ENCODE measurements at places on chromosomes 3 and 15. TPM values are rescaled to one million over a fixed set of nuclear protein-coding genes. Genes with fewer than 3 reads are reported as not detected.

NR2E3 gene
- total RNA-seq: 0.56 TPM

NUP210 gene
- 8.4 TPM for total RNA-seq

LYSMD4 gene
- total RNA-seq: 5.7 TPM

FOXB1 gene
- total RNA-seq: not detected

DNA sequence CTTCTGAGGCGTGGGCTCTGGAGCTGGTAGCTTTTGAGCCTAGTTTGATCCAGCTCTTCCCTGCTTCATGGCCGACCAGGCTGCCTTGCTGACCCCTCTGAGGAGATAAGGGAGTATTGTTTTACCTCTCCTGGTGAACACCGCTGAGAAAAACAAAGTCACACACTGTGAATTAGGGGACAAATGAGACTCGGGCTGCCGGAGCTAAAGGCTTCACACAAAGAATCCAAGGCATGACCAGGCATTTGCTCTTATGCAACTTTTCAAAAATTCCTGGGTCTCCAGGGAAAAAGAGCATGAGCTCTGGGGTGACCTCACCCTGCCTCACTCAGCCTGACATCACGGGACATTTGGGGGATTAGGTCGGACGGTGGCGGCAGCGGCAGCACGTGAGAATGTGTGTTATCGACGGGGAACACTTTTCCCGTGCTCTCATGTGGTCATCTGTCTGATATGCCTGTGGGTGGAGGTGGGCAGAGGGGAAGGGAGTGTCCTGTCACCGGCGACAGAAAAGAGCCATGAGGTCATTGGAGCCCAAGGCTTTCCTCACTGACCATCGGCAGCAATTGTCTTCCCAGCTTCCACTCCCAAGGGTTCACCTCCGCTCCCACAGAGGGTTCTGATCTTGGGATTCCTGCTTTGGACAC is 61.0 kb downstream of the TMEM44 start:
- DNase-seq: peak; percentile 79

DNA sequence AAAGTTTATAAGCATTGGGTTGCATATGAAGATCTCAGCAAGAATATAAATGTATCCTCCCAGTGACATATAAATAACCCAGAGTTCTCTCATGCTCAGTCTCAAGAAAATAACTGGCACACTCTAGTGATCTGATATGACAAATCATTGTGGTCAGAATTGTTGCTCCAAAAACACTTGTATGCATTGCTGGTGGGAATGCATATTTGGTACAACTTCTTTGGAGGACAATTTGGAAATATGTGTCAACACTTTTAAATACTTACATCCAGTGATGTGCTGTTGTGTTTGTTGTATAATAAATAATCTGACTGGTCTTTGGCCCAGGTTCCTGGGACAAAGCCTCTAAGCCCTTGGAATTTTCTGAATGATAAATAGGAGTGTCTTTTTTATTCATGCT is 66.7 kb upstream of the STT3B start:
- peak; percentile 37 for DNase-seq

GRCh38 chr3:27290760-27291159 is 78.4 kb downstream of the NEK10 start:
- no peak for DNase-seq

GRCh38 chr15:31427411-31427810 is 100.8 kb downstream of the KLF13 start:
- DNase-seq: peak; percentile 53

- no peak for DNase-seq
These were observed 221.1 kb upstream of the WNT5A start for GRCh38 chr3:55708242-55708641.

DNA sequence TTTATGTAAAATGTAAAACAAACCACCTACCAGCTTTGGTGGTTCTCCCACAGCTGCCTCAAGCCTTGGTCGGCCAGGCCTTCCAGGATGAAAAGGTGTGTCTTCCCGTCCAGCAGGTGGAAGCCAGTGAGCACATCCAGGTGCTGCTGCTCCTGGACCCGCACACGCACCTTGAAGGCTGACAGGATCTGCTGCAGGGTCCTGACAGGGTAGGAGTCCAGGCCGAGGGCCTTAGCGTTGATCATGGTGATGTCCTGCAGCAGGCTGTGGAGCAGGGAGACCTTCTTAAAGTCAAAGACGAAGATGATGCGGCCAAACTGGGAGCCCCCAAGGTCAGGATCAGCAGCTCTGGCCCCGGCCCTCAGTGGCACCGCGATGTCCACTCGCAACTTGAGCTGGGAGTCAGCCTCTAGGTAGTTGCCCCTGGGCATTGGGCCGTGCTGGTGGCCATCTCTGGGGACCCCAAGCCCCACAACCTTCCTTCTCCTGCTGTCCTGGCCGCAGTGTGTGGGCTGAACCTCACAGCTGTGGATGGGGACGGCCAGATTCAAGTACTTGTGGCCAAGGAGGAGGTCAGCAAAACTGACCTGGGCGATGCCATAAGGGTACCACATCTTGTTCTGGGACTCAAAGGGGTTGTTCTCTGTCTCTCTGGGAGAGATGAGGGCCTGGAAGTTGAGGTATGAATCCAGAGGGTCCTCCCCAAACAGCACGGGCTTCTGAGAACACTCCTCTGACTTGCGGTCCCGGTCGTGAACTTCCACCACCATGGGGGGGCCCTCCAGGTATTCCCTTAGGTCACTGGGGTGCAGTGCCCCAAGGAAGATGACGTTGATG is 48.6 kb downstream of the CFAP92 start:
- no peak for DNase-seq

- no peak for DNase-seq
These were observed 43.8 kb downstream of the ZNF710 start for GRCh38 chr15:90044916-90045371.

DNA sequence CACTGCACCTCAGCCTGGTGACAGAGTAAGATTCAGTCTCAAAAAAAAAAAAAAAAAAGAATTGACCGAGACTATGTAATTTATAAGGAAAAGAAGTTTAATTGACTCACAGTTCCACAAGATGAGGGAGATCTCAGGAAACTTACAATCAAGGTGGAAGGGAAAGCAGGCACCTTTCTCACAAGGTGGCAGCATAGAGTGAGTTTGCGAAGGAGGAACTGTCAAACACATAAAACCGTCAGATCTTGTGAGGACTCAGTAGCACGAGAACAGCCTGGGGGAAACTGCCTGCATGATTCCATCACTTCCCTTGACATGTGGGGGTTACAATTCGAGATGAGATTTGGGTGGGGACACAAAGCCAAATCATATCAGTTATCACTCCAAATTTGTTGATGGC is 380.9 kb downstream of the EDEM1 start:
- peak; percentile 12 for DNase-seq

DNA sequence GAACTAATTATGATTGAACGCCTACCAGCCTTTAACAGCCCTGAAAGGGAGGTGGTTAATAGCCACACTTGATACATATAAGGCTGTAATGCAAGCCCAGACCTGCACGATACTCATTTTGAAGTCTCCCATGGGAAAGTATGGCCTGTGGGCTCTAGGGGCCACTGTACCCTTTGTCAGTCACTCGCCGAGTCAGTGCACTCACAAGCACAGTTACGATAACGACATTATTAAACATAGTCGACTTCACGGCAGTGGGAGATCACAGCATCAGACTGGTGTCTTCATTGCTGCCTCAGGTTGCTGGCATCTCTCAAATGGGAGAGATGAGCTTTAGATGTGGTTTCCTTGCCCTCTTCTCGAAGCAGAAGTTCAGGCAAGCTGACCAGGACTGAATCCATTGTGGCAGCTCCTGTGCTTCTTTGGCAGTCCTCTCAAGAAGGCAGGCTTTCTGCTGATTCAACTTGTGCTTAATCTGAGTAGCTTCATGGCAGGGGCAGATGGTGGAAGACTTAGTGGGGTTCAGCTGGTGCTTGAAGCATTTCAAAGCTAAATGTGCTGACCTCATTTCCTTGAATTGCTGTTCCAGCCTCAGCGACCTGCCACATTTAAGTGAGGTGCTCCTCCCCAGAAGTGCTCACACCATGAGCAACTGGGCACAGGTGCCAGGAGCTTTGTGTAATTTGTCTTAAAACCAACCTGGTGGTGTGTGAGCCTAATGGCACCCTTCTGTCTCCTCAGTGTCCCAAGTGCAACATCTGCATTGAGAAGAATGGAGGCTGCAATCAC is 15.8 kb upstream of the P4HTM start:
- no peak for DNase-seq

DNA sequence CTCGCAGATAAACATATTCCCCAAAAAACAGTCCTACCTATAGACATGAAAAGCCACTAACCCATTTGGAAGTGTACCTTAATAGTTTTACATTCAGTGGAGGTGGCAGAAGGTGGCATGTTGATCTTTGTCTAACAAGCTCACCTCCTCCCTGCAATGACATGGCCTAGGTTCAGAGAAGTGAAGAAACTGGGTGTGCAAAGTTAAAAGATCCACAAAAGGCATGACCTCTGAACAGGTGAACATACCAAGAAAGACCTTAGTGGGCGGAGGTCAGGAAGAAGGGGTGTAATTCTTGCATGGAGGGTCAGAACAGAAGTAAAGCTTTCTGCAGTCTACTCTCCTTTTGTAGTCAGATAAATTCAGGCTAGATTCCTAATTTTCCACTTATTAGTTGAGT is 822 bp downstream of the MRPL3 start:
- peak; percentile 18 for DNase-seq

GRCh38 chr3:168625477-168625876 is 529.8 kb upstream of the GOLIM4 start:
- DNase-seq: no peak

All from MCF 10A (cell line).